ENCODE measurements at places on chromosomes 11 and 22.

DNA sequence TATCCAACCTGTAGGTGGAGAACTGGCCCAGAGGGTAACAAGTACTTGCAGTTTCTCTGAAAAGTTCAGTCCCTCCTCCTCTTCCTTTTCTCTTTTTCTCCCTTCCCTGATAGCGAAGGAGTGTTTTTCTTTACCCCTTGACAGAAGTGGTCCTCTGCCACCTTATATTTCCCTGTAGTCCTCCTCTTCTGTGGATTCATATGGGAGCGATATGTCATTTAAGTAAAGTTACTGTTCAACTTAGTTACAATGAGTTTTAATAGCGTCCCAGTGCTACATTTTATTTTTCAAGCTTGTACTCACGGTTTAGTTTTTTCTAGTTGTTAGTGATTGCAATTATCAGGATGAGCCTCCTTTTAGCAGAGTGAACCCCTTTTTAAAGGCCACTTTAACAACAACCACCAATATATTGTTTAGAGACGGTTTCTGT lies 1.4 kb downstream of the PCF11 start:
- no peak for DNase-seq

GRCh38 chr11:10181811-10182210 lies 112.2 kb downstream of the SBF2 start:
- no peak for DNase-seq

DNA sequence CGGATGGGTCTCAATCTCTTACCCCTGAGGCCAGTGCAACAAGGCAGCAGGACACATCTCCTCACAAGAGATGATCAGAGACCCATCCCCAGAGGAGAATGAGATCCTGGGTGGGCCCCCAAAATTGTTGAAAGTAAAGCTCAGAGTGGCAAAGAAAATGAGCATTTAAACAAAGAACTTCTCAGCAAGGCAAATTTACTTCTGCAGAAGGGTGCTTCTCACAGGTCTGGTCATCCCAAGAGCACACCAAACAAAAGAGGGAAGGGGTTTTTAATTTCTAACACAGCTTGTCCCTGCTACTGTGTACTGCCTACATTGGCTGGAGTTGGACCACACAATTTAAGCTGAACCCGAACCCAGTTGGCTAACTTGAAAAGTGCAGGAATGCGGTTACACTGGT lies 1628.6 kb upstream of the RAG2 start:
- no peak for DNase-seq

DNA sequence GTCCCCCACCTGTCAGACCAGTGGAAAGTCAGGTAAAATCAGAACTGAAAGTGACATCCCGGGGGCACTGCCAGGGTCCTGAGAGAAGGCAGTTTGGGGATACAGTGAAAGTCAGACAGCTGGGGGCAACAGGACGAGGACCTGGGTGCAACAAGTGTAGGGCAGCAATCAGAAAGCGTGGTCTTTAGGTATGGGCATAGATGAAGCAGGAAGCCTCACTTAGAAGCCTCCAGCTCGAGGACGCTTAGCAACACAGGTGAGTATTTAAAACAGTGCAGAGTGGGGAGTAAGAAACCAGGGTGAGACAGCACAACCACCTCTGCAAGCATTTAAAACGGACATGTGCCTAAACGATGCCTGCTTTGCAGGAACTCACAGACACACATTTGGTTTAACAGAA lies 64.6 kb upstream of the POU2AF1 start:
- DNase-seq = no peak

DNA sequence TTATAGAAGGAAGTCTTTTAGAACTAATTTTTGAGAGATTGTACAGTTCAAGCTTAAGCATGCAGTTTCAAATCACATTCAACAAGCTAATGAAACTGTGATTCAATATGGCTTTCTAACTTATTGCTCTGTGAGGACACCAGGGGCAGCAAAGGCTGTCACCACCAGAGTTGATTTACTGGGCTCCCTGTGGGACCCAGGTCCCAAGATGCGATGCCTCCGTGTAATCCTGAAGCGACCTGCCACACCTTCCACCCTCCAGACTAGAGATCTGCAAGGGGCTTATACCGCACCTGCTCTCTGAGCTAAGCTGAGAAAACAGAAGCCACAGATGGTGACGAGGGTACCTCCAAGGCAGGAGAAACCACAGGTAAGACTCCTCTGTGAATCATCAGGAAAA lies 918 bp upstream of the OR51Q1 start:
- DNase-seq = no peak

DNA sequence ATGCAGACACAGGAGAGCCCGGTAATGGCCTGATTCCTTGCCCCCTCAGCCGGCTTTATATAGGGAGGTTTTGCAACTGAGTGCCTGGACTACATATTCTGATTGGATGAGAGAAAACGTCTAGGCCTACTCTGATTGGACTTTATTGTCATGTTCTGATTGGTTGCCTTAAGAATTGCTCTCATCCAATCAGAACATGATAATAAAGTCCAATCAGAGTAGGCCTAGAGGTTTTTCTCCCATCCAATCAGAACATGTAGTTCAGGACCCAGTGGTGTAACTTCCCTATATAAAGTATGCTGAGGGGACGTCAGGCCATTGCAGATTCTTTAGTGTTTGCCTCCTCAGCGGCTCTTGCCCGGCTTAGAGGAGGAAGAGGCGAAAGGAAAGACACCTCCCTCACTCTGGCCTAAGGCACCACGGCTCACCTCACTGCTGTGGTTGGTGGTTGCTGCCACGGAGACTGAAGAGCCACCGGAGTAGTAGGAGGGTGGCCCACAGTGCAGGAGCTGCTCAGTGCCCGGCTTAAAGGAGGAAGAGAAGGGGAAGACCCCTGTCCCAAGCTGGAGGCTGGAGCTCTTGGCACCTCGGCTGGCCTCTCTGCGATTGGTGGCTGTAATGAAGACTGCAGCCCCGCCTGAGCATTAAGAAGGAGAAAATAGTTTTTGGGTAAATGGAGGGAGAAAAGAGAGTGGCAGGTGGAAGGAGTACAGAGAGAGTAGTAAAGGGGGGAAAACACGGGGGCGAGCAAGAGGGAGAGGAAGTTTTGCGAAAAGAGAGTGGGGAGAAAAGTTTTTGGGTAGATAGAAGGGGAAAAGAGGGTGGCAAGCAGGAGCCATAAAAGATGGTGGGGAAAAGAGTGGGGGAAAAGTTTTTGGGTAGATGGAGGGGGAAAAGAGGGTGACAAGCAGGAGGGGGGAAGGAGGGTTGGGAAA lies 116.7 kb upstream of the SERPIND1 start:
- no peak for DNase-seq

DNA sequence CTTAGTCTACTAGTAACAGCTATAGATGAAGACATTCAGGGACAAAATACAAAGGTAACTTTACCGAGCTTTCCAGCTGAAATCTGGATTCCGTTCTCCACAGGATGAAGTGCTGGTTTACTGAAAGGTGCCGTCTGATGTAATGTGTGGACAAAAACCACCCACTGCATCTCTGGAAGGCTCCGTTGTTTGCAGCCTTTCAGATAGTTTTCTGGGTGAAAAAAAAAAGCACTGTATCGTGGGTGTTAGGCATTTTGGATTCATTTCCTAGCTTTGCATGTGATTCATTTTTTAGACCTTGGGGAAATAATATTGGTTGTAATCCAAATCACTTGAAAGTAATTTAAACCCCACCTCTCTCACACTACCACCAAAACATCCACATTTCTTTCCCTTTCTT lies 10.4 kb downstream of the JAM3 start:
- no peak for DNase-seq

DNA sequence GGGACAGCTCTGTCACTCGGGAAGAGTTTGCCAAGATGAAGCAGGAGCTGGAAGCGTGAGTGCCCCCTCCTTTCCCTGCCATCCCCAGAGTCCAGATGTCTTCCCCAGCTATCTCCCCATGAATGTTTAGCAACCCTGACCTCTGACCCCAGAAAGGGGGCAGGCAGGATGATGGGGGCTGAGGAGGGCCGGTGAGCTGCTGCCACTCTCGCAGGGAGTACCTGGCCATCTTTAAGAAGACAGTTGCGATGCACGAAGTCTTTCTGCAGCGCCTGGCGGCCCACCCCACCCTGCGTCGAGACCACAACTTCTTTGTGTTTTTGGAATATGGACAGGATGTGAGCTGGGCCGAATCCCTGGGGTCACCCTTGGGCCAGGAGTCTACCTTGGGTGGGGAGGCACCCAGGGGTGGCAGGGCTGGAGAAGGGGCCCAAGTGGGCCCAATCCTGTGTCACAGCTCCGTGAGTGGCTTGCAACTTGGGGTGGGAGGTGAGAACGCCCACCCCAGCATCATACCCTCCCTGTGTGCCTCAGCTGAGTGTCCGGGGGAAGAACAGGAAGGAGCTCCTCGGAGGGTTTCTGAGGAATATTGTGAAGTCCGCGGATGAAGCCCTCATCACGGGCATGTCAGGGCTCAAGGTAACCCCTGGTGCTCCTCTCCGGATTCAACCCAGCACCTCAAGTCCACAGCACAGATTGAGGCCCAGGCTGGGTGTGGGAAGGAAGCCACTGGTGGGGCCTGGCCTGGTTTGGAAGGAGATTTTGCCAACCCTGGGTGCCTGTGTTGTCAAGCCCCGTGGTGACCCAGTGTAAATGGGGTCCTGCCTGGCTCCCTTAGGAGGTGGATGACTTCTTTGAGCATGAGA lies 7.5 kb downstream of the CFL1 start:
- DNase-seq = no peak

- no peak for DNase-seq
Measured at GRCh38 chr11:31764766-31765165, 46.4 kb downstream of the PAX6 start.

GRCh38 chr11:63738720-63739360 lies 29.7 kb downstream of the ZFTA start:
- DNase-seq = peak; percentile 48

GRCh38 chr11:75525433-75526191 lies at the start of gene GDPD5:
GDPD5 (minus strand) TSS chr11:75525941; CDS start chr11:75477735, 48,206 bp downstream.
- DNase-seq = peak; percentile 93

GRCh38 chr22:18022876-18023275 lies 1.5 kb downstream of the MICAL3 start:
- no peak for DNase-seq

DNA sequence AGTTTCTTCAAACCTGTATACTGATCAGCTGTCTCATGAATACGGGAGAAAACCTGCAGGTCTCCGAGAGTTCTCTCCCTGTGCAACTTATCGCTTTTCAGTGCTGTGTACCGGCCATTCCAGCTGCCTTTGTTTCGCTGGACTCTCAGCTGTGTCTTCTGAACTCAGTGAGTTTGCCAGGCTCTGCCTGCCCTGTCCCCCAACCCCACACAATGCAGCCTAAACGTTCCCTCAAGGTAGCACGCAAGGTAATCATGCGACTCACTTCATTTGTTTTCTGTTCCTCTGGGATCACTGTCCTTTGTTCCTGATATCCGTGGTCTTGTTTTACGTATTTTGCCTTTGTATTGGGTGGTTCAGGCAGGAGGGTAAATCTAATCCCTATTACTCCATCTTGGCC lies 13.5 kb downstream of the RBM7 start:
- DNase-seq = no peak

DNA sequence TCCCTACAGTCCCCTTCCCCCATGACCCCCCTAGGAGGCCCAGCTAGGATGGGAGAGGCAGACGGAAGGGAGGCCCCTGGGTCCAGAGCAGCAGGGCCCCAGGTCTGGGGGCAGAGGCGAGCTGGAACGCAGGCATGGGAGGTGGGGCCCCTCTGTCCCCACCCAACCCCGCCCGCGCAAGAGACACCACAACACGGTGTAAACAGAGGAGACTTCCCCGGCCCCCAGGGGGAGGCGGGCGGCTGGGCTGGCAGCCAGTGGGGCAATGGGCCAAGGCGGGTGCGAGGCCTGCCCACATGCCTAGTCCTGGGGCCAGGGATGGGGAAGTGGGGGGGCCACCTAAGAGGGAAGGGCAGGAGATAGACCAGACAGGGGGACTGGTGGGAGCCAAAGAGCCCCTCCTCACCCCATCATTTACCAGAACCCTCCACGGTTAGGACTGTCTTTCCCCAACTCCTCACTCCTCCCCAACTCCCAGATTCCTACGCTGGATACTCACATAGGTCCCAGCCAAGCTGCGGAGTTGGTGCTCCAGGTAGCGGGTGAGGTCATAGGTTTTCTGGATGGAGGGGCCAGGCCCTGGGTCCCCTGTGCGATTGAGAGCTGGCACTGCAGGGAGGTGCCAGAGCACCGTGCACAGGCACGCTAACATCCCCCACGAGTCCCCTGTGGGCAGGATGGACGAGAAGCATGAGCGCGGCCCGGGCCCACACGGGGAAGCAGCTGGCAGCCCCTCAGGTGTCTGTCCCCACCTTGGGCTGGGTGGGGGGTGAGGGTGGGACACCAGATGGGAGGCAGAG lies 6.2 kb downstream of the CLCF1 start:
- DNase-seq = no peak

DNA sequence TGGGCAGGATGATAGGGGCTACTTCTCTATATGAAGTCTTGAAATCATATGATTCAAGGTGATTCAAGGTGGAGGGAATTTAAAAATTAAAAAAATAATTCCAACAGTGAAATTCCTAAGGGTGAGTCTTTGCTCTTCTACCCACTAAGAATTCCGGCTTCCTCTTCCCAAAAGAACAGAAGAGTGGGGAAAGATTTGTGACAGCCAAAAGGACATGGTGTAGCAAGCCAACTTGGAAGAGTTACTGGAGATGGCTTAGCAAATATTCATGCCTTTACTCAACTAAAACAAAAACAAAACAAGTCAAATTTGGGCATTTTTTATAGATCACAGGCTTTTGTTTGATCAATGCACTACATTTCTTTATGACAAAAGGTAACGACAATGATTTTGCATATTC lies 12.3 kb downstream of the ZBED5 start:
- no peak for DNase-seq

GRCh38 chr11:47241841-47242301 lies 6.7 kb downstream of the ACP2 start:
- no peak for DNase-seq

DNA sequence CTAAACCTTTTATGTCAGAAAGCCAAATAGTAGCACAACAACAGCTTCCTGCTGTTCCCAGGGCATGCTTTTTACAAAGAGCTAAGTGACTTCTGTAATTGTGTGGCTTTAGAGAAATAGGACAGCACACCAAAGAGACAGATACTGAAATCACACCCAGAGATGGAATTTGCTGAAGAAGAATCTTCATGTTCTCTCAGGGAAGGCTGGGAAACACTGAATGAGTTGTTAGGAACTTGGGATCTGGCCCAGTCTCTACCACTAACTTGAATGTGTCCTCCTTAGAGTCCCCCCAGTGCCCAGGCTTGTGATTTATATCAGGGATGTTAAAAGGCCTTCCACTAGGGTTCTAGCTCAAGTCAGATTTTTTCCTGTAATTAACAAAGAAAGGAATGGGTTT lies 175.2 kb downstream of the DBX1 start:
- no peak for DNase-seq

DNA sequence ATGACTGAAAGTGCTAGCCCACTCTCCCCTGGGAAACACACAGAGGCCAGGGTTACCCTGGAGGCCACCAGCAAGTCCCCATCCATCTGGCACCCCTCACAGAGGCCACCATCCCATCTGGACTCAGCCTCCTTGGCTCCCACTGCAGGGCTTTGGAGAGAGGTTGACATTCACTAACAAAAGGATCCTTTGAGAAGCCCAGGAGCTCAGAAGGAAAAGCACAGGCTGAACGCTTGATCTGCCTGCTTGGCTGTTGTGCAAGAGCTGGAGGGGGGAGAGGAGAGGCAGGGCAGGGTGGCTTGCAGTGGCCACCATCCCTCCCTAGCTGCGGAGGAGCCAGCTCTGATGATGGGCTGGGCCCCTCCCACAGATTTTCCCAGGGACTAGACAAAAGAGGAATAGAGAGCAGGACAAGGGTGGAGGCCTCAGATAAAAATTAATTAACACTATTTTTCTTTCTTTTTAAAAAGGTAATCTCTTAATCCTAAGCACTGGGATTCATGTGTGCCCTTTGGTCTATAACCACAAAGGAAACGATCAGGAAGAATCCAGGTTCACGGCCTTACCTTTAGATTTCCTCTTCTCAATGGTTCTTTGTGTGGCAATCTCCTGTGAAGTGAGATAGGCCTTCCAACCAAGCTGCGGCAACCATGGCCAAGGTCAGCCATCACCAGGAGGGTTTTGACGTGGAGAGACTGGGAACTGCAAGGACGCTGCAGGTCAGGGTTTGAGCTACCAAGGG lies 154.7 kb downstream of the BARX2 start:
- DNase-seq = no peak

All from stimulated activated naive CD4-positive, alpha-beta T cell treated with Interleukin-2 at 50 U/mL for 16 hours (primary cell).